Right hindlimb (tissue), 1 donor: ENCODE measurements at places on chromosomes 11 and 22.

DNA sequence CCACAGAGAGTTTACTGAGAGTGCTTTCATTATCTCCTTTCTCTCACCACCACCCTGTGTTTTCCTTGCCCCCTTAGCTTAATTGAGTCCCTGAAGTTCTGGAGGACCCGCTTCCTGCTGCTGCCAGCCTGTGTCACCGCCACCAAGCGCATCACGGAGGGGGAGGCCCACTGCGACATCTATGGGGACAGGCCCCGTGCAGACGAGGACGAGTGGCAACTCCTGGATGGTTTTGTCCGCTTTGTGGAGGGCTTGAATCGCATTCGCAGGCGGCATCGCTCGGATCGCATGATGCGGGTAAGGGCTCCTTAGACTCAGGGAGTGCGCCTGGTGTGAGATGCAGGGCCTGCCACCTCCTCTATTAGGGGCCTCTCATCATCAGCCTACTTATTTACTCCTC is 91.1 kb downstream of the DEPDC5 start:
- DNase-seq = no peak

GRCh38 chr22:45628515-45628914 is 43.1 kb upstream of the ATXN10 start:
- no peak for DNase-seq

GRCh38 chr11:76798202-76798581 is 15.0 kb downstream of the TSKU start:
- no peak for DNase-seq

GRCh38 chr11:17736930-17737817 is 2.6 kb downstream of the KCNC1 start:
- DNase-seq = no peak

GRCh38 chr11:122872046-122872445 is 10.5 kb upstream of the JHY start:
- no peak for DNase-seq

GRCh38 chr22:22060200-22061084 is 77.9 kb upstream of the TOP3B start:
- no peak for DNase-seq

GRCh38 chr11:56700914-56701485 is 2.1 kb downstream of the OR9G1 start:
- DNase-seq = no peak

DNA sequence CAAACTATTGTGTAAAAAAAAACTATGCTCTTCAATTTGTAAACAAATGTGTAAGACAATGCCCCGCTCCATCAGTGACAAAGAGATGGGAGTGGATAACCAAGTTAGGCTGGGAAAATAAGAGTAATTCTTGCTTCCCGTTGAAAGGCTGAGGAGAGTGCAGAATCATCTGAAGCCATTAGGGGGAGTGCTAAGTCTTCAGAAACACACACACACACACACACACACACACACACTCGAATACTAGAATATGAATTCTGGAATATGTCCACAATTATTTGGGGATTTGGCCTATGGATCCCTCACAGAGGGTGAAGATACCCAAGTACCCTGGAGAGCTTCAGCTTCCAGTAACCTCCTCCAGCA is 27.8 kb upstream of the ROBO3 start:
- peak; percentile 46 for DNase-seq

DNA sequence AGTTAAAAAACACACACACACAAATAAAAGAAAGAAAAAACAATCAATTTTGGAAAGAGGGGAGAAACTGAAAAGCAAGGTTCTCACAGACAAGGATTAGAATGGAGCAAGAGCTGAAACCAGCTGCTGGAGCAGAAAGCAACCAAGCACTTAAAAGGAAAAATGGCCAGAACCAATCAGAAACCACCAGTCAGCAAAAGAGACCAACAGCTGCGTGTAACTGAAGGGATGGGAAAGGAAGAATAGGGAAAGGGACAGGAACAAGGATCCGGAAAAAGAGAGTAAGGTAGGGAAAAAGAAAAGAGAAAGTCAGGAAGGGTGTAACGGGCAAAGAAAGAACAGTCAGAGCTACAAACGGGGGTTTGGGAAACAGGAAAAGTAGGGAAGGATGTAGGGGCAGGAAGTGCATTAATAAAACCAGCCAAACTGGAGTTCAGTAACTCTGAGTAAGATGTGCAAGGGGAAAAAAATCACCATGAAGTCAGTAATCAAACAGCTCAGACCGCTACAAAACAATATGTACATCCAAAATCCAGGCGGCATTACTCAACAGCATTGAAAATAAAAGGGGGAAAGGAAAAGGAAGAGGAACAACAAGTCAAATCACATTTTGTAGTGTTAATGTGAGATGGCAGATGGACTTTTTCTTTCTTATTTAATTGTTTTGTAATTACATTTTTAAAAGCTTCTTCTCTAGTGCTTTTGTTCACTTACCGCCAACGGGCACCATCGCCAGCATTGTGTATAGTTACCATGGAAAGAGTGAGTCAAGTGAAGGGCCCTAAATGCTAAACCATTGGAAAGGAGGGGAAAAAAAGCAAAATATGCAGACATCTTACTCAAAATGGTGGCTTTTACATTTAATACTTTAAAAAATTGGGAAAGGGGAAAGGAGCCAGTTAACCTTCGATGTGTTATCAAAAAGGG is 49.2 kb downstream of the APOL5 start:
- DNase-seq = no peak

- DNase-seq = no peak
Observed at GRCh38 chr11:24748261-24748660, 251.4 kb downstream of the LUZP2 start.

- no peak for DNase-seq
Observed at GRCh38 chr11:69280994-69281393, 13.0 kb upstream of the MYEOV start.

DNA sequence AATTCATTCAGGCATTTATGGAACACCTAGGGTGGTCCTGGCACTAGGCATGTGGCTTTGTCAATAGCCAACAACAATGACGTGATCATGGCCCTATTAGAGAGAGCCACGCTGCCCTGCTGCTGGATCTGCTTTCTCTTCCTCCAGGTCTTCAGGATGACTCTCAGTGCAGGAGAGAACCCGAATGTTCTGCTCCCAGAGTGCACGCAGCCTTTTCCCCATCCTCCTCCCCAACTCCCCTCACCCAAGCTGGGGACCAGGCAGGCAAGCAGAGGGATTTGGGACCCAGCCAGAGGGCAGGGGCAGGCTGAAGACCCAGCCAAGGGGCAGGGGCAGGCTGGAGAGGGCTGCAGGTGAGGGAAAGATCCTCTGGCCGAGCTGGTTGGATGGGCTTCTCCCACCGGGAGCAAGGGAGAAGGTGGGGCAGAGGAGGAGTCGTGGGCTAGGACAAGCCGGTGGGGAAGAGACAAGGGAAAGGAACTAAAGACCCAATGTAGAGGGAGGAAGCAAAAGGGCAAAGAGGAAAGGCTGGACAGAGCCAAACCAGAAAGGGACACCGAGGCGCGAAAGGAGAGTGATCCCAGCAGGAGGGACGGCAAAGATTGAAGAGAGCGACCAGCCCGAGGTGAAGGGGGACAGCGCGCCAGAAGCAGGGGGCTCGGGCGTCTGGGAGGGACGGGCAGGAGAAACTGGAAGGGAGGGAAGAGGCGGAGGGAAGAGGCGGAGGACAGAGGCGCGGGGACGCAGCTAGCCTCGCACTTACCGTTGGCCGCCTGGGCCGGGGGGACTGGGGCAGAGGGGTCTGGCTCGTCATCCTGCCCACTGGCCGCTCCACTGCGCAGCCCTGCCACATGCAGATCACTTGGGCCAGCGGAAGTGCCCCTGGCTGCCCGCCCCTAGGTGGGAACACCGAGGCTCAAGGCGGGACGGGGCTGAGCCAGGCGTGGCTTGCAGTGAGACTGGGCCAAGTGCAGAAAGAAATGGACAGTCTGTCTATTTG is at the start of gene KCTD14:
KCTD14 (minus strand) TSS at position 880 of the 1,000 bp plus-strand sequence; CDS start at position 853, 27 bp downstream.
- peak; percentile 68 for DNase-seq

DNA sequence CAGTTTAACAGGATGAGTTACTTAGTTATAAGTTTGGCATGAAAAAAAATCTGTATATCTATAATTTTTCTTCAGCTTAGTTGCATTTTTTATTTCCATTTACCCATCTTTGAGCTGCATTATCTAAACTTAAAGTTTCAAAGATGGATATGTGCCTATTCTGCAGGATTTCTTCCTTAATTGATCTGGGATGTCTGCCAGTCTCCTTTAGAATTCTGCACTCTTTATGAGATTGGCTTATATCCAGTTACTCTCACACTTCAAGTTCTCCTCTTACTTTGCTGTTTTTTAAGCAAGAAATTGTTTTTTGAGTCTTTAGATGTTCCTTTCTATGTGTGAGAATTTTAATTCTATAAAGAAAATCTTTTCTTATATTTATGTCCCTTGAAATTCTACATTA is 5.1 kb upstream of the PDGFD start:
- no peak for DNase-seq

- no peak for DNase-seq
Observed at GRCh38 chr22:22368516-22368915, 123.9 kb downstream of the VPREB1 start.

- DNase-seq = no peak
Observed at GRCh38 chr11:22769081-22769480, 60.5 kb downstream of the SVIP start.

DNA sequence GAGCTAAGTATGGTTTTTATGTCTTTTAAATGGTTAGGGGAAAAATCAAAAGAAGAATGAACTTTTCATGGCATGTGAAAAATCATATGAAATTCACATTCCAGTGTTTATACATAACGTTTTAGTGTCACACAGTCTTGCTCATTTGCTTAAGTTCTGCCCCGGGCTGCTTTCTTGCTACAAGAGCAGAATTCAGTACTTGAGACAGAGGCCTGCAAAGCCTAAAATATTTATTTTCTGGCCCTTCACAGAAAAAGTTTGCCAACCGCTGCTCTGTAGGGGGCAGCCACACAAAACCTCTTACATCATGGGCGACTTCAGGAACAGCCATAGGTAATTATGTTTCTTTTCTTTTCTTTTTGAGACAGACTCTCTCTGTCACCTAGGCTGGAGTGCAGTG is 1.0 kb upstream of the ATG2A start:
- DNase-seq = no peak

GRCh38 chr11:103623933-103624332 is 412.5 kb upstream of the DDI1 start:
- no peak for DNase-seq

DNA sequence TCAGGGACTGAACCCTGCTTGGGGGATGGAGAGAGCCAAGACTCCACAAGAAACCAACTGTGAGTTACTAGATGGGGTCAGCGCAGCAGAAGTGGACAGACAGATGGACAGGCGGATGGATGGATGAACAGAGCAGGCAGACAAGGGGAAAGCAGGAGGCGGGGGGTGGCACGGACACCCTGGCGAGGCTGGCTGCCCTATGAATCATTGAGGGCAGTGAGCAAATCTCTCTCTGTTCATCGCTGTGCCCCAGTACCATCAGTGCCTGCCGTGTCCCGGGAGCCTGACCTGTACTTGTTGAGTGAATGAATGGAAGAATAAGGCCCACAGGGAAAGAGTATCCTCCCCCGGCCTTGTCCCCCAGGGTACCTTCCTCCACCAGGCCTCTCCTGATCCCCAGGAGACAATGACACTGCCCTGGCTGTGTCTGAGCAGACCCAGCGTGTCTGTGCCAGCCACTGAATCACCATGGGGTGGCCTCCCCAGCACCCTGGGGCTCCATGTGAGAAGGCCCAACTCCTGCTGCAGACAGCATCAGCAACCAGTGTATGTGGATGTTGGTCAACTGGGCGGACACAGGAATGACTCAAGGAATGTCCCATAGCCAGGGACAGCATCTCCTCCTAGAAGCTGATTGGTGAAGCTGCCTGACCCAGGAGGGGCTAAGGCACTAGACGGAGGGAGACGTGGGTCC is 5.1 kb upstream of the KLHL35 start:
- DNase-seq = no peak

DNA sequence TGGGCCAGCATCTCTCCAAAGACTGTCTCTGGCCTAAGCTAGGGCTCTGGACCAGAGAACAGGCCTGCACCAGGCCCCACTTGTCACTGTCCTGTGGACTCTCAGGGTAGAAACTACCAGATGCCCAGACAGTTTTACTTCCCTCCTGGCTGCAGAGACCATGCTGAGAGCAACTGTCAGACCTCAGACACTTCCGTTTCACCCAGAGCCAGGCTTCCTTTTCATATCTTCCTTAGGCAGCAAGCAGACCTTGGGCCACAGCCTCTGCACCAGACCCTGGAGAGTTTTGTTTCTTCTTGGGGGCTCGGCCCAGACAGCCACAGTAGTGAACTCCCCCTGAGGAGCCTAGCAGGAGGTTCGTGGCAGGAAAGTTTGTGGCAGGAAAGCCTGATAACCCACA is 12.1 kb upstream of the FCHSD2 start:
- DNase-seq = no peak

- no peak for DNase-seq
Observed at GRCh38 chr11:70265341-70265740, 5.1 kb upstream of the PPFIA1 start.

DNA sequence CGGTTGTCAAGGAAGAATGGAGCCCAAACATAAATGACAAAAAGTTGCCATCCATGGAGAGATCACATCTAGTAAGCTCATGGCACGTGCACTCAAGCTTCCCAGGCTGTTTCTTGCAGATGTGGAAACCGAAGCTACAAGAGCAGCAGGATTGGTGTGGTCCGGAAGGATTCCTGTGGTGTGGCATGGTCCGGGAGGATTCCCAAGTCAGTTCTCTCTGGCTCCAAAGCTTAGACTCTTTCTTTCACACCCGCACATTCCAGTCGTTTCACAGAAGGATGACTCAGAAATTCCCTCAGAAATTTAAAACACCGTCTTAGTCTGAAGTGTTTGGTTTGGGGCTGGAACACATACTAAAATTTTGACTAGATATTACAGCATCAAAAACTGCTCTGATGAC is 78.0 kb upstream of the DRD2 start:
- DNase-seq = peak; percentile 47

- no peak for DNase-seq
Observed at GRCh38 chr11:93279851-93280347, 50.6 kb upstream of the DEUP1 start.

GRCh38 chr11:72430741-72431570 is 3.4 kb downstream of the CLPB start:
- no peak for DNase-seq

DNA sequence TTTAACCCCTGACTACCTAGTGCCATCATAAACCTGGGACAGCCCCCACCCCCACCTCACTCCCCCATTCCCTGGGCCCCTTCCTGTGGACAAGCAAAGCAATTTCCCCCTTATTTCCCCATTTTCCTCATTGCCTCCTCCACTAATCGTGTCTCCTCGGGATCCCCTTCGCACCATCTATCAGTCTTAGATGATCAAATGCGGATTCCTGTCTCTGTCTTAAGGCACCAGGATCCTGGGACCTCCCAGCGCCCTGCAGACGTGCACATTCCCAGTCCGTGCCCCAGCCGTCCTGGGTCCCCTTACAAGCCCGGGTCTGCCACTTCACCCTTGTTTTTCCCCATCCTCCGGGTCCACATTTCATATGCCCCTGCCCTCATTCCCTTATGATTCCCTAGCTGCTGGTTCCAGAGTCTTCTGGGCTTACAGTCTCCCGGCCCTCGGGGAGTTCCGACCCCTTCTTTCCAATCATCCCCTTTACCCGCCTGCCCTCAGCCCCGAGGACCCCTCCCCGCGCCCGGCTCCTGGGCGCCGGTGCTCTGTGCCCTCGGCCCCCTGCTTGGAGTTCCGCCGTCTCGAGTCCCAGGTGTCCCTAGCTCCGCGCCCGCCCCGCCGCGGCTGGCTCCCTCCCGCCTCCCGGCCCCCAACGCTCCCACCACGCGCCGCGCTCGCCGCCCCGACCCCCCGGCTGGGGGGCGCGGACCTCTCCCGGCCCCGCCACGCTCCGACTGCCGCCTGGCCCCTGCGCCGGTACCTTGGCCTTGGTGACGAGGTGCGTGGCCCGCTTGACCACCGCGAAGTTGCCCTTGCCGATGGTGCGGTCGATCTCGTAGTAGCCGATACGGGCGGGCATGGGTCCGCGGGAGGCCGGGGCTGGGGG is 599 bp downstream of the SIK3 start:
- peak; percentile 70 for DNase-seq

GRCh38 chr11:44775366-44775984 is 48.7 kb downstream of the TSPAN18 start:
- DNase-seq = peak; percentile 34
